Stimulated activated CD4-positive, alpha-beta T cell treated with anti-CD3 and anti-CD28 coated beads, Interleukin-12 subunit alpha, Interleukin-12 subunit beta, amount 100 ng/mL, for 48 hours (primary cell): ENCODE measurements at places on chromosomes 6 and 20.
A peak's percentile ranks its signal among the peaks of the same experiment; 100 is the strongest.

- DNase-seq: no peak
Measured at GRCh38 chr20:31837896-31838397, 7.5 kb downstream of the FOXS1 start.

DNA sequence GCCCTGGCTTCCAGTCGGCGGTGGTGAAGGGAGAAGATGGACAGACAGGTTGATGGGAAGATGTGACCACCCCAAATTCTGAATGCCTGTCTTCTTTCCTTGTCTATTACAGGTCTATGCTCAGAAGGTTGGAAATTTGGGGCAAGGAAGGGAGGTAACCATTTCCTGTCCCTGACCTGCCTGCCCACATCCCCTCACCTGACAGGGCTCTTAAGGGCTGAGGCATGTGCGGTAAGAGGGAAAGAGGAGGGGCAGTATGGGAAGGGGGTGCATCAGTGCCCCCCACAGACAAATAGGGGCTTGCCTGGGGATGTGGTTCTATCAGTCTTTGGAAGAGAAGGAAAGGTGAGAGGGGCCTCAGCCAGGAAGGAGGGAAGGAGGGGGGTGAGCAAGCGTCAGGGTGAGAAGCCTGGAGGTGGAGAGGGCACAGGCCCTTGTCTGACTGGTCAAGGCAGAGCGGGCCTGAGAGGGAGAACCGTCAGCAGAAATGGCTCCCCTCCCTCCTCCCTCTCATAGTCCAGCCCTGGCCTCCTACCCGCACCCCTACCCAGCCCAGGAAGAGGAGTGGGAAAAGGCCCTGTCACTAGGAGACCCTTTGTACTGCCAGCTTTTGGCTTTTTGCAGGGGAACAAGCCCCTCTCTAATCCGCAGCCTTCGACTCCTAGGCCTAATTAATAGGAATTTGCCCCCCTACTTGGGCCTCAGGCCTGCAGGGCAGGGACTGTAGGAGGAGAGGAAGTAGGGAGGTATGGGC is 104.4 kb upstream of the FOXP4 start:
- DNase-seq: no peak

DNA sequence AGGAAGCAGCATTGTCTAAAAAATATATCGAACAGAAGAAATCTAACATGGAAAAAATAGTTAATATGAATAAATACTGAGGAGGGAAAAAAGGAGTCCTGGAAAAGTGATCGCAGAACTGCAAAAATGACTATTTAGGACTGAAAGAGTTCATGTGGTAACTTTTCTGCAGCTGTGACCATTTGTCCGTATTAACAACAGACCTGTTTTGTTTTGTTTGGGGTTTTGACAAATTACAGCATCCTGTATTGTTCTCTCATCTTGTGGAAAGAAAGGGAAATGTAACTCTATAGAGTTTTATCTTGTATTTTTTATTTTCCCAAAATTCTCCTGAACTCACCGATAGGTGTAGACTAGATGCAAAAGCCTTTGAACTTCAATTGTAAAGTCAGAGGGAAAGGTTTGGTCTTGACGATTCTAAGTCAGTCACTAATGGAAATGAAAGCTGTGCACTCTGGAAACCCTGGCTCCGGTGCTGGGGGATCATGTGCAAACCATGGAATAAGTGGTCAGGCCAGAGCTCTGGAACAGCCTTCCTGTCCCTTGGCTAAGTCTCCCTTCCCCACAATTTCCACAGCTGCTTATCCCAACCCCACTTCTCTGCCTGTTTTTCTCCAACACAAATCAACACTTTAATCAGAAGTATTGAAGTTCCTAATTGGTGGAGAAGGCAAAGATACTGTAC is 51.2 kb upstream of the MARCKS start:
- DNase-seq: no peak

DNA sequence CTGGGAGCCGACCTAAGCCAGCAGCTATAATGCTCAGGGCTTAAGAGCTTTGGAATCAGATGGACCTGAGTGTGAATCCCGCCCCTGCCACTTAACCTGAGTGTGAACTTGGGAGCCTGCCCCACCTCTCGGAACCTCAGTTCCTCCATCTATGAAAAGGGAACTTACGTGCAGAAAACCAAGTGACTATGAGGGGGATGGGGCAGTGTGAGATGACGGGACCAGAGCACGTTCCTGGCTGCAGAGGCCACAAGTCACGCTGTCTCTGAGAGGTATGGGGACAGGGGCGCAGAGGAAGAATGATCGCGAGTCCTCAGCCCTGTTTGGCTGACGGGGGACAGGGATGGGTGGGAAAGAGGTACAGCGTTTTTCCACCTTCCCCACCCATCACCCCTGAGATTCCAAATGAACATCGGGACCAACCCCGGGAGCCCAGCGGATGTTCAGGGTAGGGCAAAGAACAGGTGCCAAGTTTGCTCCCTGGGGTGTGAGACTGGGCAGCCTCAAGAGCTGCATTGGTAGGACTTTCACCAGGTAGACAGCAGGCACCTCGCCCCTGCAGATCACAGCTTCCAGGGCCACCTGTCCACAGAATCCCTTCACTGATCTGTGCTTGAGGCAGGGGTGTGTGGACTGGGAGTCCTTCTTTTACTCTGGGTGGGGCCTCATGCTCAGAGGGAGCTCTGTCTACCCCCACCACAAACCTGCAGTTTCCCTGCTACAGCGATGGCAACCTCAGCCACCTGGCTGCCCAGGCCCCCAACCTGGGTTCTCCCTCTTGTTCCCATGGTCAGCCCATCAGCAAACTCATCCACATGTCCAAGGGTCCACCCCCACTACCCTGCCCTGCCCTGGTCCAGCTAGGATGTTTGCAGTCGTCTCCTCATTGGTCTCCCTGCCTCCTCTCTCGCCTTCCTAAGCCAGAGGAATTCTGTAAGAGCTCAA is 85.8 kb downstream of the CEBPB start:
- no peak for DNase-seq

DNA sequence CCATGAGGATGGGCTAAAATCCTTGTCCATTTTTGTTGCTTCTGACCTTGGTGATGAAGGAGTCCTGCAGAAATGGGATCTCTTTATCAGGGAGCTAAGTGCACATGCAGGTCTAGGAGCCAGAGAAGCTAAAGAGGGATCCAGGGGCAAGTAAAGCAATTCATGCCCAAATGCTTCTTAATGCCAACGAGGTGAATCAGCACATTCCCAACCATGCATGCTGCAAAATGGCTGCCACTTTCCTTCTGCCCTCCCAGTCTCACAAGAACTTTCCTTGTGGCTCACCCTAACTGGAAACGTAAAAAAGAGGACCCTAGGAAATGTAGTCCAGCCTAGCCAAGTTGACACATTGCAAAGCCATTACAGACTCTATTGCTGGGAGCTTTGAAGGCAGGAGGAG is 298.4 kb downstream of the MAFB start:
- DNase-seq: no peak

GRCh38 chr6:46612645-46613044 is 40.0 kb downstream of the CYP39A1 start:
- DNase-seq: no peak

GRCh38 chr6:42781796-42782688 is at the start of gene BICRAL:
TSS of gene BICRAL (plus strand) at chr6:42782052. CDS start at chr6:42822023, 39,971 bp downstream.
- DNase-seq: peak; percentile 81

- no peak for DNase-seq
Measured at GRCh38 chr20:62999580-62999979, 7.2 kb downstream of the BHLHE23 start.

GRCh38 chr6:78580923-78581322 is 286.4 kb upstream of the IRAK1BP1 start:
- DNase-seq: no peak

- no peak for DNase-seq
Measured at GRCh38 chr20:2516399-2516798, 7.7 kb upstream of the ZNF343 start.

- DNase-seq: no peak
Measured at GRCh38 chr6:137093183-137094069, 48.7 kb upstream of the IL20RA start.

- no peak for DNase-seq
Measured at GRCh38 chr6:152478377-152479010, 158.7 kb downstream of the SYNE1 start.

DNA sequence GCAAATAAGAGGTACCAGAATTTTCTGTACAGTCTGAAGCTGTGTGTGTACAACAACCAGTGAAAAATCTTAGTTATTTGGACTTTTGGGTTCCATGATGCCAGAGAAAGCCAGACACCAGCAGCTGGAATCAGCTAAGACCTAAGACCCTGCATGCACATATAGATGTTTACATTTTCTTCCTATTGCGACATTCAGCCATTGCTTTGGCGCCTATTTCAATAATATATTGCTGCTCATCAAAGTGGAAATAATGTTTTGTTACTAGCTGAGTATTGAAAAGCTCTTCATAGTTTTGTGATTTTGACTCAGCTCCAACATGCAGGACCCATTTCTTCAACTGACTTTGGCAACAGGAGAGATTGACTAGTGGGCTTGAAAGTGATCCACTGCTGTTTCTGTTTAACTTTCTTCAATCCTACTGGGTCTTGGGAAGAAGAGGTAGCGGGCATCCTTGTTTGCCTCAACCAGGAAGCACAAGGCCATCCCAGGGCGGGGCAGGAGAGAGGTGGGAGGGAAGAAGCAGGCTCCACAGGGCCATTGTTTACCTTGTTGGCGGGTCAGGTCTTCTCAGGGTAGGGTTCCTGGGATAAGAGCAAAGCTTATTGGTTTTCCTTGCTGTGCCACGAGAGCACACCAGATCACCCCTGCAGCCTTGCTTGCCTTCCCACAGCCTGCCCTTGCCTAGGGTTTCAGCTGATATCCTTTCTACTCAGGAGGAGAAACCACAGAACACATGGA is 101.3 kb upstream of the ESR1 start:
- DNase-seq: no peak

DNA sequence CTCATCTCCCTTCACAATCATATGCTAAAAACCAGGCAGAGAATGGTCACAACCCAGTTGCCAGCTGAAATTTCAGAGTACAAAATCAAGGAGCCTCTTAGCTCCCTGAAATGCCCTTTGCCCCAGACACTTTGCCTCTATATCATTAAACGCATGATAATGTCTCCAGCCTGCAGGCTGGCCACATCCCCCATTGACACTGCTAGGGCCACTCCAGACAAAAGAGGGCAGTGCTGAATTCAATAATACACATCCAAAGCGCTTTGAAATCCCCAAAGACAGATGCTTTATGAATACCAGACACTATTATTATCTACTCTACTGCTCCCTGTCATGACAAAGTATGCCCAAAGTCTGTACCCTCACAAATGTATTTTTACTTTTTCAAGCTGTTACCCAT is 348.3 kb upstream of the POU3F2 start:
- no peak for DNase-seq

DNA sequence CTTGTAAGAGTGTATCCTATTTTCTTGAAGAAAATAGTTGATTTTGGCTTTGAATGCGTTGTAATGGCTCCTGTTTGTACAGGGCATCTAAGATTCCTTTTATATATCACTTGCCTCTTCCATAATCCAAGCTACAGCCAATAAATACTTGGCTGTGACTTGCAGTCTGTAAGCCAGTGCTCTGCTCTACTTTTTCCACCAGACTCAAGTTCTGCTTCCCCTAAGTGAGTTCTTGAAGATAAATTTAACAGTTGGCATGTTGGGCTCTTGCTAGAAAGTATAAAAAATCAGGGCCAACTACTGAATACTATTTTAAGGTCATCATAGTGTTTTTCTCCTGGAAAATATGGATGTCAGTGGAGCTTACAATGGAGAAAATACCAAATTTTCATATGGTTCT is 36.5 kb upstream of the SCGN start:
- no peak for DNase-seq

GRCh38 chr20:19760371-19760721 is 2.3 kb downstream of the RIN2 start:
- DNase-seq: no peak

DNA sequence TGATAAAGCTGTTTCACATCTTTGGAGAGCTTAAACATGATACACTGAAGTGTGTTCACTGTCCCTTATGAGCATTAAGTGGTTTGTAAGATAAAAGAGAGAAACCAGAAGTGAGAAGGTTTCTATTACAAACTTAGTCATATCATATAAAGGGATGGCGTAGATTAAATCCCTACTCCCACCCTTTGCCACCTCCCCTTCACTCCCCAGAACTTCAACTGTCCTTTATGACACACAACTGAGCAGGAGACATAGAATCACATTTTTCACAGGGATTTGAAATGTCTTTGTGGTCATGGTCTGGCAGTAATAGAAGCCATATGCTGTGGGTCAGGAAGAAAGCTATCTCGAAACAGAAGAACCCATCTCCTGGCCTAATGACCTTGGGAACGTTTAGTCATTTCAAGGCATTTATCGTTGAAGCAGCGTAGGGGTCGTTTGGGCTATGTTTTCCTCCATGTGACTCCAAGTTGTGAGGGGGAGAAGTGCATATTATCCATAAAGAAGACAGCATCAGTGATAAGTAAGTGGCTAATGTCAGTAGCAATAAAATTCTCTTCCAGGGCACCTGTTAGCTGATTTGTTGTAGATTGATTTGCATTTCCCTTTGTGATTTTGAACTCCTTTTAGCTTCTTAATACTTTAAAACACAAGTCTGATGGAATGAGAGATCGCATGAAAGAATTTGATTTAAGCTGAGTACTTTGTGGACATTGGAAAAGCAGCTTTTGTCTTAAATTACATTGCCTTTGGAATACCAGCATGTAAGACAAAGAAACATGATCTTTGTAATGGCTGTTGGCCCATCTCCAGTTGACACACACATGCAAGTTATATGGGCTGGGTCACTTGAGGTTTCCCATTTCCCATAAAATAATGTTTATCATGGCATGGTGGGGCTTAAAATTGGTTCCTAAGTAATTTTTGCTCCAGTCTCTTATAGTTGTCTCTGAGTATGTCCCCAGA is 501.5 kb upstream of the FLRT3 start:
- DNase-seq: no peak

- no peak for DNase-seq
Measured at GRCh38 chr6:68313911-68314310, 321.2 kb upstream of the ADGRB3 start.
